Activated T-helper 1 cell treated with Interleukin-2 at 50 U/mL for 16 hours (primary cell): ENCODE measurements at places on chromosomes 6 and 20.

DNA sequence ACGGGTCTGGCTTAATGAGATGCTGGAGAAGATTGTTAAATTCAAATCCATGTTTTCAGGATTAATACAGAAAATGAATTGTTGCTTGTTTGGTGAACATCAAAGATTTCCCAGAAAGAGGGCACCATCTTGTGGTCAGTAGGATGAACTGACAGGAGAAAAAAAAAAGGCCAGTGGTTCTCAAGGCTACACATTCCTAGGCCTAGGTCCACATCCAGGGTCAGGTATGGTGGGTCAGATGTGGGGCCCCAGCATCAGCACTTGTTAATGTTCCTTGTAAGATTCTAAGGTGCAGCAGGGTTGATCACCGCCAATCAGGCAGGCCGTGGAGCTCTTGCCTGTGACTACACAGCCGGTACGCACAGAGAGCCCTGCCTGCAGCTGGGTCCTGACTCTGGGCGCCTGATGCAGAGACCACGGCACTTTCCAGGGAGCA is 34.0 kb upstream of the FOXO3 start:
- DNase-seq: no peak

DNA sequence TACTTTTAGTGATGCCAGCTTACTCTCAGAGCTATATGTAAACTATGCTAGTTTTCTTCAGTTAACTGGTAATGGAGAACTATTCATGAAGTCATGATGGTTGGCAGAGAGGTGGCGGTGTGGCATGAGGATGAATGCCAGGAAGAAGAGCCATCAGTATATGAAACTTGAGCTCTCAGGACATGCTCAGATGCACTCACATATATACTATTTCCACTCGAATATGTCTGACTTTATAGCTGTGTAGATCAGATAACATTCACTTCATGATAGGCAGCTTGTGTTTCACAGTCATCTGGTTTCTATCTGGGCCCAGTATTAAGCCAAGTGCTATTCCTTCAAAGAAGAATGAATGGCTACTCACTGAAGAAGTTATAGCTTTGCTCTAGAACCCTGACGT is 46.2 kb upstream of the CEP85L start:
- DNase-seq: no peak

DNA sequence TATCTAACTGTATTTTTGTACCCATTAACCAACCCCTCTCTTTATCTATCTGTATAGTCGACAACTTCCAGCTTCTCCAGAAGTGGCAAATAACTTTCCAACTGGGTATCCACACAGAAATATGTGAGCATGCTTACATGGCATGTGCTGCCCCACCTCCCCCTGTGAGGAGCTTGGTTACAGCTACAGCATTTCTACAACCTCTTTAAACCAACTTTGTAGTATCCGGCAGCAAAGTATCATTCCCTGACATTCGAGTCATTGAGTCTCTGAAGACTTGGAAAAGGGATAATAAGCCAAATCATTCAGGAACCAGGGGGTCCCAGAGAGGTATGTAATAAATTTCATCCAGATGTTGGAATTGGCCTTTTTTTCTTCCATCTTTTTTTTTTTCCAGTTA is 48.2 kb upstream of the ASIP start:
- DNase-seq: no peak

GRCh38 chr6:90364286-90364685 is 67.6 kb upstream of the BACH2 start:
- DNase-seq: no peak

DNA sequence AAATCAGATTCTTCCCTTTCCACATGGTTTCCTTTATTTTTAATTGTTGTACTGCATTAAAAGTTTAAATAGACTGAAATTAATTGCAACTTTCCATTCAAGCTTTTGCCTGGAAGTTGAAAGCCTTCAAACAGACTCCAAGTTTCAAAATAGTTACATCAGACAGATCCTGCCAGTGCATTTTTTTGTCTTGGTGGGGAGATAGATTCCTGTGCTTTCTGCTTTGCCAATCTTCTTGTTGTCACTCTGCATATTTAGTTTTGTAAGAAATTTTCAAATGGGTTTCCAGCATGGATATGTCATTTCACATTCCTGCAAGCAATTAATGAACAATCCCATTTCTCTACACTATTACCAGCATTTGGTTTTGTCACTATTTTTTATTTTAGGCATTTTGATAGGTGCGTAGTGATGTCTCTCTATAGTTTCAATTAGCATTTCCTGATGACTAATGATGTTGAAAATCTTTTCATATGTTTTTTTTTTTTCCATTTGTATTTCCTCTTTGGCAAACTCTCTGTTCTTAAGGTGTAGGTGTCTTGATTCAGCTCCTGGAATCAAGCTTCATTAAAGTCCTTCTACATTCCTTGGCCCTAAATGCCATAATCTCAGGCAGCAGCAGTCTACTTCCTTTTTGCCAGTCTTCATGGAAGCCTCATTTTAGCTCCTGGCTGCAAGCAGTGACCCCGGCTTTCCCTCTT is 40.5 kb downstream of the SCP2D1 start:
- no peak for DNase-seq

DNA sequence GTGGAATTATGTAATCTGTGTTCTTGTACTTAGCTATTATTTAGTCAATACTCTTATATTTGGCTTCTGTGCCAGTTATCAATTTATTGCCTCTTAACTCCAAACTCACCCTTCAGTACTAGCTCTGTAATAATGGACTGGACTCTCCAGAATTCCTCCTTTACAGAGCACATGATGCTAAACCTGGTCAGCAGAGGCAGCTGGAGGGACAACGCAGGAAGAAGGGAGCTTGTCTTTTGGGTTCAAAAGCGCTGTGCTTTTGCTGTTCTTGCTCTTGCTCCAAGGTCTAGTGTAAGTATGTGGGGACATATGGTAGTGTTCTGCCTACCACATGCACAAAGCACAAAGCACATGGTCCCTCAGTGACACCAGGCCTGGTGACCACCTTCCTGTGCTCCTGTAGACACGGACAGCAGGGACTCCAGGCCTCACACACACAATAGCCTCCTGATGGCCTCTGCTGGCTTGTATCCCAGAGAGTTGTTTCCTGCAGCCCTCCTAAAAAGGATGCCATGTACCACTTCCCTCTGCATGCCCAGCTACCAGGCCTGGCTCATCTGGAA is 46.1 kb downstream of the CHD6 start:
- DNase-seq: no peak
